BJ (cell line): ENCODE measurements at places on chromosomes 2 and 18.

GRCh38 chr2:203340791-203341487 lies 12.7 kb downstream of the ABI2 start:
- peak; percentile 25 for DNase-seq

GRCh38 chr2:38571193-38571592 lies 31.5 kb downstream of the HNRNPLL start:
- DNase-seq = no peak

GRCh38 chr2:235721625-235722024 lies 227.8 kb downstream of the AGAP1 start:
- no peak for DNase-seq

- no peak for DNase-seq
Observed at GRCh38 chr18:27400001-27400400, 214.9 kb upstream of the CHST9 start.

DNA sequence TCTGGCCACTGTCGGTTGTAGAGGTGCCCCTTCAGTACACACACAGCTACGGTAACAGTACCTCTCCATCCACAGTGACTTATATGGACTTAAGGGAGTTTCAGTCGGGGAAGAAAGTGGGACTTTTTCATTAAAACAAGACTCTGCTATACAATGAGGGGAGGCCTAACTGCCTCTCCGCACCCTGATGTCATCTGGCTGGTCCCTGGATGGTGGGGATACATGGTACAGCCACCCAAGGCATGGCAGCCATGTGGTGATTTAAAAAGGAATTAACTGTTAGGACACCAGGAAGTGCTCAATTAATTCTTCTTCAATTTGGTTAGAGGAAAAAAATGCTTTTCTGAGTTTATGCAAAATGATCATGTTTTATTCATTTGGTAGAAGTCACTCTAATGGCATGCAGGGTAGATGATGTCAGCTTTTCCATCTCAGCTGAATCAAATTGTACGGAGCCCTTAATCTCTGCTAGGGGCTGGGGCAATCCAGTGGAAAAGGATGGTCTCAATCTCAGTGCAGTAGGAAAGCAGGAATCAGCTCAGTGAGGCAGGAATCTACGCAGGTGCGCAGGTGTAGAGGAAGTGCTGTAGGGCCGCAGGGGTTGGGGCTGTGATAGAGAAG lies 243.9 kb downstream of the PRKCE start:
- peak; percentile 33 for DNase-seq

- peak; percentile 48 for DNase-seq
Observed at GRCh38 chr2:145744541-145745386, 1224.8 kb upstream of the ZEB2 start.

- no peak for DNase-seq
Observed at GRCh38 chr2:169300636-169301530, 61.5 kb downstream of the LRP2 start.

DNA sequence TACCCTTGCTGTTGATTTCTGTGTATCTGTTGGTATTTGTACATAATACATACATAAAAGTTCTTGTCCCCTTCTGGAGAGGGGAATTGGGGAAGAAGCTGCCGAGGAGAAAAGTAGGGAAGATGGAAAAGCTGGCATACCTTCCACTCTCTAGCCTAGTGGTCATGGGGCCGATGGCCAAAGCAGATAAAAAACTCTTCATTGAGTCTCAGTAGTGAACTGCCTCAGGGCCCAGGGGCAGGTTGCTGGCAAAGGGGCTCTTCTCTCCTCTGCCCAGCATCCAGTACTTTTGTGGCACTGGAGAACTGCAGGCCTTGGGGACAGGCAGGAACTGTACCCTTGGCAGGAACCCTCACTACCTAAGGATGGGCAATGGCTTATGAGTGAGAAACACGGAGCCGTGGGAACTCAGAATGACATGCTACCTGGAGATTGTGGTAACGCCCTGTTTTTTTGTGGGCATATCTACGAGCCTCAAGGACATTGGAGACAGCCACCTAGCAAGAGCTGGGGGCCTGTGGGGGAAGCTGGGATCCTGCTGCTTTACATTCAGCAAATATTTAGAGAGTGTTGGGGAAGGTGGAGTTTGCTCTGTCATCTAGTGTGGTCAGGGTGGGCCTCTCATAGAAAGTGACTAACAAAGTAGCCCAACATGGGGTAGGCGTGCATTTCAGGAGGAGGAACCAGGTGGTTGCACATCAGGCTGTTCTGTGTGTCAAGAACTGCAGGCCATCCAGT lies 22.6 kb upstream of the ITGB6 start:
- DNase-seq = no peak

GRCh38 chr2:164719996-164720941 lies 99.0 kb upstream of the GRB14 start:
- no peak for DNase-seq

DNA sequence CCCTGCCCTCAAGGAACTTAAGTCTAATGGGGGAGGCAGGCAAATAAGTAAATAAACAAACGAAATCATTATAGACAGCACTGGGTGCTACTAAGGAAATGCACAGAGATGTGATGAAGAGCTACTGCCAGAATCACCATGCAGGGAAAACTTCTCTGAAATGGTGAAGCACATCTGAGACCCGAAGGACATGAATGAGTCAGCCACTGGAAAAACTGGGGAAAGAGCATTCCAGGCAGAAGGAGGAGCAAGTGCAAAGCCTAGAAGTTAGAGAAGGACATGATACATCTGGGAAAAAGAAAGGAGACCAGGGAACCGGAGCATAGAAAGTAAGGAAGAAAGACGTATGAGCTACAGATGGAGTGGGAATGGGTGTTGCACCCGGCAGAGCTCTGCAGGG lies 56.8 kb downstream of the TGFA start:
- no peak for DNase-seq

DNA sequence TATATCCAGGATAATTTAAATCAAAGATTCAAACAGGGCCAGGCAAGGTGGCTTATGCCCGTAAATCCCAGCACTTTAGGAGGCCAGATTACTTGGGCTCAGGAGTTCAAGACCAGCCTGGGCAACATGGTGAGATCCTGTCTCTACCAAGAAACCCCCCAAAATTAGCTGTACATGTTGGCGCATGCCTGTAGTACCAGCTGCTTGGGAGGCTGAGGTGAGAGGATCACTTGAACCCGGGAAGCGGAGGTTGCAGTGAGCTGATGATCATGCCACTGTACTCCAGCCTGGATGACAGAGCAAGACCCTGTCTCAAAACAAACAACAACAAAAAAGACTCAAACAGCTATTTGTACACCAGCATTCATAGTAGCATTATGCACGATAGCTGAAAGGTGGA lies 9.2 kb downstream of the RAB10 start:
- DNase-seq = no peak

GRCh38 chr2:44881856-44882255 lies 59.6 kb upstream of the SIX3 start:
- no peak for DNase-seq

GRCh38 chr18:58400331-58400870 lies 228.5 kb downstream of the ALPK2 start:
- DNase-seq = peak; percentile 74

- no peak for DNase-seq
Observed at GRCh38 chr2:3377279-3377611, 373 bp downstream of the EIPR1 start.

DNA sequence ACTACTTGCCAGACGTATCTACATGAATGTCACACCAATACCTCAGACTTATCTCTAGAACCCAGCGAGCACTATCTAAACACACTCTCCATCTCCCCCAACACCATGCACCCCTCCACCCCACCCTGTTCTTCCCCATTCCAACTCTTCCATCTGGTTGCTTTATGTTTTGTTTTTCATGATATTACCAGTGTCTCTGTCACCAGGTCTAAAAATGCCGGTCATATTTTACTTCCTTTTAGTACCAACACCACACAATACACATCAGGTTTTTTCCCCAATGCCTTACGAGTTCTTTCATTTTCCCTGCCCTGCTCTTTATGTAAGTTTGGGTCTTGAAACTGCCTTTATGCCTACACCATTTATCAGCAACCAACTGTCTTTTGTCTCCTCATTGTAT lies 10.2 kb upstream of the ITGA4 start:
- no peak for DNase-seq

DNA sequence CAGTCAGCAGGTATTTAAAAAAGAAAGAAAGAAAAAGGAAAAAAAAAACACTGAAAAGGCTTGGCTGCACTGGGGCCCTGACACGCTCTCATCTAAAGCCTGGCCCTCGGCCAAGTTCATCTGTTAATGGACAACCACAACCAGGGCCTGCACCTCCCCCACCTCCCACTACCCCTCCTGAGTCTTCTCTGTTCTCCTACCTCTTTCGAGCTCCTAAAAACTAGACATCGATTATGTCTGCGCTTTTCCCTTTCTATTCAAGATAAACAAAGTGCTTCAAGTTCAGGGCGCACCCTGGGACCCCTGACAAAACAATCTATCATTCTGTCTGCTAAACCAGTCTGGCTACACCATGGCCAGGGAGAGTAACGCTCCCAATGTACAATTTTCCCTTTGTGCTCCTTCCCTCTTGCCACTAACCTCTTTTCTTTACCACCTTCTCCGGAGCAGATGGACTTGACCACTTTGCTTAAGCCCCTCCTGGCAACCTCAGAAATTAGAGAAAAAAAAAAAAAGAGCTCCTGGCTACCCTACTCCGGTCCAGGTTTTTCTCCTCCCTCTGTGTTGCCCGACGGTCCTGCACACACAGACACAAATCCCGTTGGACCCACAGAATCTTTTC lies 22.7 kb downstream of the BCL11A start:
- no peak for DNase-seq

DNA sequence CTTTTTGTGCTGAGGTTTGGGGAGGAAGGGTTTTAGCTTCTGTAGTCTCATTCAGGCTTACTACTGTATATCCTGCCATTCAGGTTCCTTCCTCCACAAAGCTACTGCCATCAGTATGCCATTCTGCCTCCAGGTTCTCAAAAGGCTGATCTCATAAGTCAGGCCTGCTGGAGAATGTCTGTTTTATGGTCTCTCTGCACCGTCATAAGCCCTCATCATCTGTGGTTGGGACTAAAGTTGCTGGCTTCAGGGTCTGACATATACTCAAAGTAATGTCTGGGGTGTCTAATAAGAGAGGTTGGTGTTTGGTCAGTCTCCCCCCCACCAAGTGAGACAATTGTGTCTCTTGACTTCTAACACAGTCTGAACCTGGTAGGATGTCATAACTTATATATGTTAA lies 36.2 kb upstream of the CCBE1 start:
- no peak for DNase-seq

GRCh38 chr2:199057936-199058335 lies 399.8 kb downstream of the SATB2 start:
- DNase-seq = no peak

DNA sequence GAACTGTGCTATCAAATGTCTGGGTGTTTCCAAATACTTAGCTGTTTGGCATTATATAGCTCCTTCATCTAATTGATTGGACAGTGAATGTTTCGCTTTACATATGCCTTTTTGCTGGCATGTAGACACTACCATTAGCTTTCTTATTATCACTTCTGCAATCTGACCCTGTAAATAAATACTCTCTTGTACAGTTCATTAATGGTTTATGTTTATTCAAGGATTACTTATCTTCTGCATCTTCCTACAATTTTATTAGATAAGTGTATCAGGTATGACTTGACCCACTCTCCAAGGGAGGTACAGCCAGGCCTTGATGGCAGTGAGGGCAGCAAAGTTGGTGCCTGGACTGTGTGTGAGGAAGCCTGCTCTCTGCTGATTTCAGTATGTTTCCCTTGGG lies 614.1 kb upstream of the SETBP1 start:
- no peak for DNase-seq

- DNase-seq = no peak
Observed at GRCh38 chr2:223545830-223546229, 56.3 kb downstream of the SCG2 start.

DNA sequence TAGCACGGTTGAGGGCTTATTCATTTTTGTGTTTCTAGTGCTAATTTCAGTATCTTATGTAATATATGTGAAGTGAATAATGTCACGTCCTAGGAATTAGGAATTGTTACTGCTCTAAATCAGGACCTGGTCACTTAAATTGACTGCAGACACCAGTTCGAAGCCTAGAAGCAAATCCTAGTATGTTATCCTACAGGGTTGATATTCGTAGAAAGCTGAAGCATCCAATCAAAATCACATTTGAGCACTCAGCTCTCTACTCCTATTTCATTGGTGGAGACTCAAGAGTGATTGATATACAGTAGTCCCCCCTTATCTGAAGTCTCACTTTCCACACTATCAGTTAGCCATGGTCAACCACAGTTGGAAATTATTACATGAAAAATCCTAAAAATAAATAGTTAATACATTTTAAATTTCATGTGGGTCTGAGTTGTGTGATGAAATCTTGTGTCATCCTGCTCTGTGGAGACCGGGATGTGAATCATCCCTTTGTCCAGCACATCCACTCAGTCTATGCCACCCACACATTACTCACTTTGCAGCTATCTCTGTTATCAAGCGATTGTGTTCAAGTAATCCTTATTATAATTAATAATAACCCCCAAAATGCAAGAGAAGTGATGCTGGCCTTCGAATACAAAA lies 35.2 kb upstream of the SCN9A start:
- DNase-seq = peak; percentile 55

DNA sequence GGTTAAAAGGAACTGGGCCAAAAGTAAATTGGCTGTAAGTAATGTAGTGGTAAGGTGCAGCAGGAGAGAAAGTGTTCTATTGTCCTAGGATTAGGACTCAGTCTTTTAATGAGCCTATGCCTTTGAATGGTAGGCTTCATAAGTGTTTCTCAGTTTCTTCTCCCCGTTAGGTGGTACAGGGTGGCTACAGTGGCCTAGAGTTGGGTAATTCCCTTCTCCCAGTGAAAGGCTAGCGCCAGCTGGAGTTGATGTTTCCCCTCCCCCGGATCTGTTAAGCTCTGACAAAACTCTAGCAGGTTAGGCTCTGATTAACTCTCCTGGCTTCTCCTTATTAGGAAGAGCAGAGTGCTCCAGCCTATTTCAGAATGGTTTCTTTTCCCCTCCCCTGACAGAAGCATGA lies 127.7 kb downstream of the DNAH6 start:
- no peak for DNase-seq

- DNase-seq = no peak
Observed at GRCh38 chr18:29449424-29449823, 1272.5 kb upstream of the CDH2 start.

DNA sequence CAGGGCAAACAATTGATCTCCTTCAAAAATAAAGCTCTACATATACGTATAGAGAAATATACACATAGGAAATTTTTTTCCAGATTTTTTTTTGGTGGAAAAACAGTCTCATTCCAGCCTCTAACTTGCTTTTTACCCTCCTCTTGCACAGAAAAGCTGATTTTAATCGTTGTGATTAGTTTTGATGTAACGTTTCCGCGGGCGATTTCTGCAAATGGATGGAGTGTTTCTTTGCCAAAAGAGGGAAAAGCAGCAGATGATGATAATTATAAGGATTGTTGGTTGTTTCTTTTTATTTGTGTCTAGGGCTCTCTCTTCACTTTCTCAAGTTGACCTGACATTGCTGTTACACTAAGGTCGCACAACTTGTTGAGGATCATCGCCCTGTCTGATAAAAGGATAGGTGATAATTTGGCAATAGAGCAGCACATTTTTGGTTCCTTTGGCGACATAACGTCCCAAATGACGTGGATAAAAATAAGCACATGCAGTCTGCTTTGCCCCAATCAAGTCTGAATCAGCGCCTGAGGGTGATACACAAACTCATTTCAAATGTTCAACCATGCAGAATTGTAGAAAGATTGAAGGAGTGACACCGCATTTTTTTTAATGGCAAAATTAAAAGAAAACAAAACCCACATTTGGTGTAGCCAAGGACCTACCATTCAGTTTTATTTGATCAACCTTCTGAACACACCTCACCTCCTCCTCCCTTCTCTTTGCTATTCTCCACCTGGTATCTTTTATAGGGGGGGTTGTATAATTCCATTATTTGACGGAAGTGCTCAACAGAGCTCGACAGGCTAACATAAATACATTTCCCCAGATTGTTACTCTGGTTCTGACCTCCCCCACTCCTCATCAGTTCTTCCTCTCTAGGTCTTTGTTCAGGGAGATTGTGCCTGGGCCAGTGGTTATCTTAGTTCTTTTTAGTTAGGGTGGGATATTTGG lies 109.6 kb upstream of the KCTD1 start:
- DNase-seq = no peak
